ENCODE measurements at places on chromosomes 5 and 9.

GRCh38 chr5:172859966-172860365, 25.9 kb downstream of the ERGIC1 start:
- DNase-seq, result no peak

GRCh38 chr5:171747061-171747859, 38.4 kb upstream of the SMIM23 start:
- DNase-seq, result no peak

DNA sequence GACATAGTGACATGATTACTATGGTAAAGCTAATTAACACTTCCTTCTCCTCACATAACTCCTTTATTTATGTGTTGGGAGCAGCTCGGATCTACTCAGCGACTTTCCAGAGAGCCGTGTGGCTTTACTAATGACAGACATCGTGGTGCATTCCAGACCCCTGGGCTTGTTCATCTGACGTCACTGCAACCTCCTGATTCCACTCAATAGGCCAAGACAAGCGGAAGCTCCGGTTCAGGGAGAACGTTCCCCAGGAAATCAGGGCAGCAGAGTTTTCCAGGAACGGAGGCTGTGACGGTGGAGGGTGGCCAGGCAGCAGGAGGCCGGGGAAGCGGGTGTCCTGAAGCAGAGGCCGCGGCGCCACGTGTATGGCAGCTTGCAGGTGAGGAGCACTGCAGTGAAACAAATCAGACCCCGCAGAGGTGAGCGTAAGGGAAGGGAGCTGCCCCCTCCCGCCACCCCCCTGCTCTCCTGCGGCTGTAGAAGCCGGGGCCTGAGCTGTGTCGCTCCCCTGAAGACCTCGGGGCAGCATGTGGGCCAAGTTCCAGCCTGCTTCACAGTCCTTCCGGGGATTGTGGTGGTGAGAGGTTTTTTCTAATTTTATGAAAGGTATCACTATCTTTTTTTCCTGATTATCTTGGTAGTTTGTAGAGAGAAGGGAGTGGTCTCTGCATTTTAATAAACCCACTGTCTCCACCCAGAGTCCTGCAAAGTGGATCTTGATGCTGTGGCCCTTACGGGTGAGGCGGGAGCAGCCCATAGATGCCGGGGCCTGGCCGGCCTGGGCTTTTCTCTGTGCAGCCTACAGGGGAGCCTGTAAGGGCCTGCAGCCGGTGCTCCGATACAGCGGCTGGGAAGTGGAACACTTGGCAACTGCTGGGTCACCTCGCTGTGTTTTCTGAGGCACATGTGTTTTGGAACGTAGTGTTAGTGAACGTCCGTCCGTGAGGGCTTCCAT, 220.4 kb upstream of the IRX4 start:
- no peak for DNase-seq

GRCh38 chr5:92492908-92493307, 1088.1 kb downstream of the NR2F1-AS1 start:
- no peak for DNase-seq

DNA sequence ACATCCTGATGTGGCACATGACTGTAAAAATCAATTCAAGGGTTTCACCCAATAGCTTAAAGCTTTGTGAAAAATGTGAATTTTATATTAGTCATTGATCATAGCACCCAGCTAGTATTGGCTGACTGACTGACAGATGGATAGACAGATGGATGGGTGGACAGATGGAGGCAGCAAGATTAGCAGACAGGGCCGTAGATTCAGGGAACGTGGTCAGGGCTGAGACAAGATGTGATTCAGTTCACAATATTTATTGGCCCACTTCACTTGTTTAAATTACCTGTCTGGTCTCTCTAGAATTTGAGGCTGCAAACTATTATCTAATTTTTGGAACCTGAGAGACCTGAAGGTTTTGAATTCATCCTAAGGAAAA, 12.0 kb upstream of the PCSK5 start:
- no peak for DNase-seq

DNA sequence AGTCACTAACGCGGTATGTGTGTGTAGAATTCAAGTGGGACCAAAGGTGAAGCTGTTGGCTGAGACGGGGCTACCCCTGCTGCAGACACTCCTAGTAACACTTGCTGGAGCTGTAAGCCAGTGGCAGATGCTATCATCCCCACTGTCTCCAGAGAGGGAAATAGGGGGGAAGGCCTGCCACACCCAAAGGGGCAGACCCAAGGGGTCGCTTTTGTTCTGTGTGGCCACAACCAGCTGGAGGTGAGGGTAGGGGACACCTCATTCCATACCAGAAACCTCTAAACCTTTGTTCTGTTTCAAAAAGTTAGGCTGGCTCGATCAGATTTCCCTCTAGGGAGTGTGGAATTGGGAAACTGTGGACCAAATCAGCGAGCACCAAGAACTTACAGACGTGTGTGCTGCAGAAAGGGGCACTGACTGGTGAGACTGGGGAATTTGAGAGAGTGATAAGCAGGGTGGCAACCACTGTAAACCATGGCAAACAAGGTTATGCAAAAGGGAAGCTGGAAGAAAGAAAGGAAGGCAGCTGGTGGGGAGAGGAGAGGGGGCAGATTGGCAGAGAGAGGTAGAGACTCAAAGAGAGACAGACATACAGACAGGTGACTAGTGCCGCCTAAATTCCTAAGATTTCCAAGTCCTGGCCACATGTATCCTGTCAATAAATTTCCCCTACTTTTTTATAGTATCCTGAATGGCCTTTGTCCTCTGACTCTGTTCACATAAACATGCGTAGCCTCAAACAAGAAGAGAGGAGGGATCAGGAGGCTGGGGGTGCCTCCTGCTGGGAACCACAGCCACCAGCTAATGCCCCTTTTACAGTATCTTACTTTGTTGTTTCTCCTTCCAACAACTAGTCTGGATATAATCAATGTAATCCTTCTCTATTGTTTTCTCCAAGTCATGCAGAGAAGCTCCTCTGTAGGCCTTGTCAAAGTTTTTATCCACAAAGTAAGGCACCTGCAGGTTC, 15.6 kb upstream of the SPATA24 start:
- DNase-seq, result no peak

GRCh38 chr9:127088724-127089615, 33.5 kb downstream of the ANGPTL2 start:
- no peak for DNase-seq
